ENCODE measurements at places on chromosomes 5 and 9.

DNA sequence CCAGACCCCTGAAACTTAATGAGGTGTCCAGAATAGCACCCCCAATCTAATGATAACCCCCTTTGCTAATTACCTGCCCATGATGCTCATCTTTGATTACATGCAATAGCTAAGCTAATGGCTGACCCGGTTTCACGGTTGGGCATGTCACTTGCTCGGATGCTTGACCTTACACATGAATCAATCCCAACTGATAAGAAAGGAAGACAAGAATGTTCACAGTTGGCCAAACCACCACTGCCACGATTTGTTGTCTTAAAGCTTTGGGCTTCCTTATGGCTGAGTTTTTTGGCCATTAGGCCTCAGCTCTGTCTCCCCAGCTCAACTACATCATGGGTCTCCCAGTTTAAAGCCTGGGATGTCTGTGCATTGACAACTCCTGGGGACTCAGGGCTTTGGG lies 53.1 kb upstream of the TGFBR1 start:
- no peak for DNase-seq

DNA sequence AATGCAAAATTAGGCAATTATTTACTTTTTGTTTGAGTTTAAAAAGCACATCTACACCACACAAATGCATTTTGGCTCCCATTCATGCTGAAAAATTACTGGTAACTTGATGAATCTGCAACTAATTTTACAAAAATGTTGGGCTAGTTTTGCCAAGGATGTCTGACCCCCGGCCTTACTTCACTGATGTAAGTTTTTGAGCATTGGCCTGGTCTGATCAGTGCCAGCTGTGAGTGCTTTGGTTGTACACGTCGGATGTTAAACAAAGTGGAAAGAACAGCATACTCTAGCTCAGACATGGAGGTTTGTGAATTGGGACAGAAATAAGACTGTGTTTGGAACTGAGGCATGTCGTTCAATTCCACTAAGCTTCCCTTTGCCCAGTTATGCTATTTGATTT lies 1044.2 kb downstream of the TLE4 start:
- DNase-seq, result no peak

- no peak for DNase-seq
Measured at GRCh38 chr5:109830955-109831502, 141.3 kb downstream of the MAN2A1 start.

DNA sequence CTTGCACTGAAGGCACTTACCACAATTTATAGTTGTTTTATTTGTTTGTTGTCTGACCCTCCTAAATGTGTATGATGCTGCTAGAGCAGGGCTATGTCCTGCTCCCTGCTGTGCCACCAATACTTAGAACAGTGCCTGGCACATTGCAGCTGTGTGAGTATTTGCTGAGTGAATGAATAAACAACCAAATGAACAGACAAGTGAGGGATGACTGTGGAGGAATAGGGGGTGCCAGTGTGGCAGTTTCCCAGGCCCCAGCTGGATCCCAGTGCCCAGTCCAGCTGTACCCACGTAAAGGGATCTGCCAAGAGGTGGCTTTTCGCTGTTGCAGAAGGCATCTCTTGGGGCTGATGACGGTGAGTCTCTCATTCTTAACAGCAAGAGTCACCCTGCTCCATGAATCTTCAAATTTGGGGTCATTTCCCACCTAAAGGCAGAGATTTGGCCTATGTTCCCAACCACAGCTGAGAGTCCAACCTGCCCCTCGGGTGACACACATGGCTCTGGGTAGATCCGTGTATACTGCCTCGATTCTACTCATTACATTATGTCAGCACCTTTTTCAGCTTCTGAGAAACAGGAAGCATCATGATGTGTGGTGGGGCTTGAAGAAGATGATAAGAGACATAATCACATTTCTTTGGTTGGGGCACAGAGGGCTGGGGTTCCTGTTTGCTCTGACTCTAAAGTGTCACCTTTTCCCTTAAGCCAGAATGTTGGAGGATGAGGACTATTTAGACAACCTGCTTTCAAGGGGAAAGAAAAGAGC lies 14.3 kb downstream of the IL5 start:
- no peak for DNase-seq

All from NT2/D1 (cell line).